ENCODE measurements at places on chromosomes 11 and 22.

GRCh38 chr22:48152164-48152775 lies 1389.8 kb downstream of the TBC1D22A start:
- no peak for DNase-seq

- no peak for DNase-seq
Measured at GRCh38 chr11:23217072-23217471, 356.8 kb upstream of the CCDC179 start.

DNA sequence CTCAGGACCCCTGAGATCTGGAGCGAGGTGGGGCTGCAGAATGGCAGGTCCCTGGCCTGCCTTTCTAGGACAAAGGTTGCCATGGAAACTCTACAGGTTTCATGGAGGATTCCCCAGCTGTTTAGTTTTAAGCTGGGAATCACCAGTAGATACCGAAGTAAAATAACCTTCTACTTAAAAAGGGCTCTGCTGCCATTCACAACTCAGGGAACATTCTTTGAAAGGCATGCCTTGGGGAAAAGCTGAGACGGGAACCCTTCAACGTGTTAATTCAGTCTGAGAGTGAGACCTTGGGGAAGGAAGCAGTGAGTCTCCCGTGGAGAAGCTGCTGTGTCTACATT lies 493.3 kb downstream of the BRD1 start:
- DNase-seq: no peak

DNA sequence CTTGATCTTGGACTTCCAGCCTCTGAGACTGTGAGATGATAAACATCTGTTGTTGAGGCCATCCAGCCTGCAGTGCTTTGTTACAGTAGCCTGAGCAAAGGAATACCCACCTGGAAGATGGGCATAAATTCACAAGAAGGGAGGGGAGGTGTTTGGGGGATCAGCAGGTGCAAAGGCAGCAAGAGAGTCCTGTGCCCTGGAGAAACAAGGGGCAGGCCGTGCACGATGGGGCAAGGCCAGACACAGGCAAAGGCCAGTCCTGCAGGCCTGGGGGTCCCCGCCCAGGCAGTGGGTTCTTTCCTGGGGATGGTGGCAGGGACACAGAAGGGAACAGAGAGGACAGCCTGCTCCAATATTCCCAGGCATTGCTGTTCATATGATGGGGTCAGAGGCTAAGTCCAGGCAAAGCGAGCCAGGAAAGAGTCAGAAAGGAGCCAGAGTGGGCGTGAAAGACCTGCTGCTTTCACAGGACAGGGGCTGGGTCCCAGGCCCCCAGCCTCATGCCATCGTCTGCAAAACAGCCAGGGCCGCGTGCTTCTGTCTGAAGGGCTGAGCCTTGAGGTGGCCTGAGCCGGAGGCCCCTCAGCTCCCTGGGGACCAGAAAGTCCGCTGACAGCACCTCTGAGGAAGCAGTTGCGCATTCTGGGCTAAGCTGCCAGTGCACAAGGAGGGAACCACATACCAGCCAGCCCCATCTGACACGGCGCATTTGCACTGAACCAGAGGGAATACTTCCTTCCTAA lies 48.8 kb downstream of the MYEOV start:
- peak; percentile 6 for DNase-seq

DNA sequence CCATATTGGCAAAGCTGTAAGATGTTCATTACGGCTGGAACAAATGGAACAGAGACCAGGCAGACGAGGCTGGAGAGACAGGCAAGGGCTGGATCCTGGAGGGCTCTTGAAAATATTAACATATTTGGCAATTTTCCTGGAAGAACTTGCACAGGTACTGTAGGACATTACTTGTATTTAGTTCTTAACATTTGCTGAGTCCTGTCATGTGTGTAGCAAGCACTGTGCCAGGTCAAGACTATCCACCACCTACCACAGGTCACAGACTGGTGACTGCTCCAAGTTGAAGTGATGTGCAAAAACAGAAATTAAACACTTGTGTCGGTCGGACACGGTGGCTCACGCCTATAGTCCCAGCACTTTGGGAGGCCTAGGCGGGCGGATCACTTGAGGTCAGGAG lies 58.7 kb upstream of the TNRC6B start:
- no peak for DNase-seq
